Osteoblast (primary cell): ENCODE measurements at places on chromosomes 7 and 10. TPM values are rescaled to one million over a fixed set of nuclear protein-coding genes. Genes with fewer than 3 reads are reported as not detected.

- peaks cover 15% of the 10 kb centered on the region for H3K27me3 ChIP-seq
- no peak for DNase-seq
- H3K36me3 ChIP-seq = no peaks in the 10 kb centered on the region
- H3K4me1 ChIP-seq = no peaks in the 10 kb centered on the region
Measured at GRCh38 chr7:50974240-50974639, 191.5 kb upstream of the GRB10 start.

- H3K4me3 ChIP-seq = peak overlapping the region; percentile 63
- no peaks in the 10 kb centered on the region for H3K36me3 ChIP-seq
- DNase-seq = no peak
- peak overlapping the region; percentile 96 for H3K27ac ChIP-seq
- no peaks in the 10 kb centered on the region for H3K27me3 ChIP-seq
Measured at GRCh38 chr7:22563032-22563501, 63.1 kb upstream of the STEAP1B start.

- no peak overlapping the region for H3K4me3 ChIP-seq
- no peak for DNase-seq
- H3K36me3 ChIP-seq = no peaks in the 10 kb centered on the region
- no peaks in the 10 kb centered on the region for H3K27me3 ChIP-seq
Measured at GRCh38 chr10:123241391-123242141, 87.4 kb downstream of the BUB3 start.

- H3K4me3 ChIP-seq = no peak overlapping the region
- H3K27me3 ChIP-seq = no peaks in the 10 kb centered on the region
- peak; percentile 6 for DNase-seq
- no peaks in the 10 kb centered on the region for H3K36me3 ChIP-seq
- H3K4me1 ChIP-seq = peaks cover 19% of the 10 kb centered on the region
Measured at GRCh38 chr10:14405076-14406065, 74.6 kb upstream of the FRMD4A start.

- no peak overlapping the region for H3K27ac ChIP-seq
- no peaks in the 10 kb centered on the region for H3K4me1 ChIP-seq
- H3K36me3 ChIP-seq = no peaks in the 10 kb centered on the region
- H3K27me3 ChIP-seq = no peaks in the 10 kb centered on the region
Measured at GRCh38 chr7:23981314-23981713, 271.3 kb downstream of the STK31 start.

- H3K36me3 ChIP-seq = no peaks in the 10 kb centered on the region
- H3K27me3 ChIP-seq = peaks cover 16% of the 10 kb centered on the region
- no peak overlapping the region for H3K4me3 ChIP-seq
- DNase-seq = no peak
- peak overlapping the region; percentile 11 for H3K27ac ChIP-seq
- peaks cover 10% of the 10 kb centered on the region for H3K4me1 ChIP-seq
Measured at GRCh38 chr10:110773693-110774068, 98.0 kb upstream of the PDCD4 start.

DNA sequence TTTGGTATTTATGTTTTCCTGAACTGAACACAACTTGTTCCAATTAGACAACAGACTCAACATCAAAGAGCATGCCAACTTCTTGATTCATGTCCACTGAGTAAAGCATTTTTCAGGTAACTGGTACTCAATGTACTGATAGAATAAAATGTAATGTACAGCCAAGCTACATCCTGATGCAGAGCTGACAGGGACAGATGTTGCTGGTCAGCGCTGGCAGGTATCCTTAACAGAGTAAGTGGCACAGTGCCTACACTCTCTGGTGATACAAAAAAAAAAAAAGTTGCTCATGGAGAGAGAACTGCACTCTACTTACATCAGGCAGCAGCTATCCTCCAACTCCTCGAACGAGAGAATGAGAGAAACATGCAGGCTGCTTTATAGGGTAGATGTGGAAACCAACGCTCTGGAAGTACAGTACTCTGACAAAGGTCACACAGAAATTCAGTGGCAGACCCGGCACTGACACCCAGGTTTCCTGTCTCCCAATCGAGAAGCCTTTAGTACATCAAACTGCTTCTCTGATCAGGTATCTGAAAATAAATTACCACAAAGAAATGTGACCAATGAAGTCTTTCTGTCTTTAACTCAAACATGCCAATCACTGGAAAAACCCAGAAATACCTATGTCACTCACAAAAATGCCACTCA, 4.6 kb downstream of the ITGB1 start:
- peak overlapping the region; percentile 45 for H3K27ac ChIP-seq
- H3K4me1 ChIP-seq = peaks cover 65% of the 10 kb centered on the region
- DNase-seq = no peak
- H3K36me3 ChIP-seq = peaks cover 19% of the 10 kb centered on the region

- no peak overlapping the region for H3K4me3 ChIP-seq
- peak; percentile 58 for DNase-seq
- H3K36me3 ChIP-seq = no peaks in the 10 kb centered on the region
- H3K4me1 ChIP-seq = peaks cover 32% of the 10 kb centered on the region
- peak overlapping the region; percentile 76 for H3K27ac ChIP-seq
Measured at GRCh38 chr7:28346676-28347363, 65.5 kb upstream of the CREB5 start.

GRCh38 chr10:77266242-77266641, 371.4 kb downstream of the KCNMA1 start:
- no peaks in the 10 kb centered on the region for H3K36me3 ChIP-seq
- H3K4me3 ChIP-seq = no peak overlapping the region
- no peak overlapping the region for H3K27ac ChIP-seq
- H3K4me1 ChIP-seq = peaks cover 15% of the 10 kb centered on the region

SPDYE16 gene
- total RNA-seq = under 0.01 and 0.36 TPM in 2 replicates

KCNH2 gene
- not detected in 2 replicates for total RNA-seq
